Activated naive CD4-positive, alpha-beta T cell treated with anti-CD3 and anti-CD28 coated beads, Interleukin-2, amount 50 U/mL, for 72 hours (primary cell): ENCODE measurements at places on chromosomes 4 and X. TPM values are rescaled to one million over a fixed set of nuclear protein-coding genes. Genes with fewer than 3 reads are reported as not detected.

HSFX4 gene
- not detected for total RNA-seq

CXCL11 gene
- total RNA-seq: 0.21 TPM

MGARP gene
- total RNA-seq: 0.31 TPM

NAA11 gene
- total RNA-seq: not detected

MAGEB2 gene
- not detected for total RNA-seq

PAGE4 gene
- total RNA-seq: not detected

EGF gene
- total RNA-seq: not detected

PCDH7 gene
- not detected for total RNA-seq

TMEM144 gene
- 0.71 TPM for total RNA-seq

MTTP gene
- 0.10 TPM for total RNA-seq

CPZ gene
- not detected for total RNA-seq

SH2D1A gene
- 30.5 TPM for total RNA-seq

ARHGEF9 gene
- 15.8 TPM for total RNA-seq

CXXC4 gene
- total RNA-seq: not detected

PPP4R3C gene
- not detected for total RNA-seq

GPC4 gene
- total RNA-seq: 0.27 TPM

MBNL3 gene
- total RNA-seq: 6.9 TPM

TBCK gene
- total RNA-seq: 45.9 TPM

LIMCH1 gene
- total RNA-seq: not detected

IL2 gene
- 171 TPM for total RNA-seq

FOXO4 gene
- total RNA-seq: 22.8 TPM

CNGA1 gene
- 0.27 TPM for total RNA-seq

ARMCX1 gene
- 2.4 TPM for total RNA-seq

PRDX4 gene
- 42.6 TPM for total RNA-seq

MEPE gene
- not detected for total RNA-seq

PCYT1B gene
- 1.0 TPM for total RNA-seq

NXF3 gene
- not detected for total RNA-seq

PGRMC2 gene
- total RNA-seq: 52.7 TPM

UCP1 gene
- total RNA-seq: not detected

CITED1 gene
- total RNA-seq: 0.43 TPM

SULT1B1 gene
- total RNA-seq: 3.2 TPM

MAGEA10 gene
- total RNA-seq: not detected

HTN3 gene
- not detected for total RNA-seq
